Astrocyte (in vitro differentiated cells and primary cell): ENCODE measurements at places on chromosomes 4 and X.

- DNase-seq = no peak
These were observed 12.6 kb downstream of the P2RY10 start for GRCh38 chrX:78957768-78958130.

DNA sequence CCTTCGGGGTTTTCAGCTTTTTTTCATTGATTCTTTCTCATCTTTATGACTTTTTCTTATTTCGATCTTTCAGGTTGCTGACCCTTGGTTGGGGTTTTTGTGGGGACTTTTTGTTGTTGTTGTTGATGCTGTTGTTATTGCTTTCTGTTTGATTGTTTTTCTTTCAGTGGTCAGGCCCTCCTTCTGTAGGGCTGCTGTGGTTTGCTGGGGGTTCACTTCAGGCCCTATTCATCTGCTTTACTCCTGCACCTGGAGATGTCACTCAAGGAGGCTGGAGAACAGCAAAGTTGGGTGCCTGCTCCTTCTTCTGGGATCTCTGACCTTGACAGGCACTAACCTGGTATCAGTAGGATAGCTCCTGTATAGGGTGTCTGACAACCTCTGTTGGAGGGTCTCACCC lies 39.9 kb upstream of the PCDH18 start:
- DNase-seq = no peak

DNA sequence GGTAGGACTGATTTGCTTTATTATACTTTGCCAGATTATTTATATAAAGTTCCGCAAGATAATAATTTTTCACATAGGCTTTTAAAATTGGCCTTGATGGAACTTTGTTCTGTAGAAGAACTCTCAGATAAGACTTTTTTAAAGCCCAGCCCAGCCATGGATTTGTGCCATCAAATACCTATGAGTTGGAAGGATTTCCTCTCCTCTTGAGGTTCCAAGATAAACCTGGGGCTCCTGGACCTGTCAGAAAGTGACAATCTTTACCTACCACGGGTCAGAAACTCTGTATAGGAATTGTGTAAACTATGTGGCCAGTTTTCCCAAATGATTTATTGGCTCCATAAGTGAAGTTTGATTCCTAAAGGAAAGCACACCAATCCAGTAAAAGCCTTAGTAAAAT lies 271.9 kb upstream of the GRID2 start:
- no peak for DNase-seq

DNA sequence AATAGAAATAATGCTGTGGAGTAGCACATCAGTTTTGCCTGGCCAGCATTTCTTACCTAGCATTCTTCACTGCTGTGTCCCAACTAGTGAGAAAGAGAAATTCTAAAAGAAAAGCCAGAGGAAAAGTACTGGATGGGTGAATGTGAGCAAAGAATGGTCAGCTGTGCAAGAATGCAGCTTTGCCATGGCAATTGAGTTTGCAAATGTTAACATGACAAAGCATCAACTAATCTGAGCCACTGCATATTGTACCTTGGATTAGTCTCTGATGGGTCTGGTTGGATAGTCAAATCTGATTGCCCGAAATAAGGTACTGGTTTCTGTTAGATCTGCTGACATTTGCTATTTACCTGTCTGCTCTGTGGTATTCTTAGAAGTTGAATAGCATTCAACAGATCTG lies 38.7 kb downstream of the ADD1 start:
- DNase-seq = no peak
